Keratinocyte (primary cell): ENCODE measurements at places on chromosomes 5 and 9.
A peak's percentile ranks its signal among the peaks of the same experiment; 100 is the strongest.

GRCh38 chr9:18488886-18489285 lies 14.9 kb downstream of the ADAMTSL1 start:
- DNase-seq: no peak

- DNase-seq: no peak
Observed at GRCh38 chr5:35780236-35780635, 76.5 kb upstream of the IL7R start.

- DNase-seq: no peak
Observed at GRCh38 chr5:99314721-99315120, 385.9 kb upstream of the CHD1 start.

DNA sequence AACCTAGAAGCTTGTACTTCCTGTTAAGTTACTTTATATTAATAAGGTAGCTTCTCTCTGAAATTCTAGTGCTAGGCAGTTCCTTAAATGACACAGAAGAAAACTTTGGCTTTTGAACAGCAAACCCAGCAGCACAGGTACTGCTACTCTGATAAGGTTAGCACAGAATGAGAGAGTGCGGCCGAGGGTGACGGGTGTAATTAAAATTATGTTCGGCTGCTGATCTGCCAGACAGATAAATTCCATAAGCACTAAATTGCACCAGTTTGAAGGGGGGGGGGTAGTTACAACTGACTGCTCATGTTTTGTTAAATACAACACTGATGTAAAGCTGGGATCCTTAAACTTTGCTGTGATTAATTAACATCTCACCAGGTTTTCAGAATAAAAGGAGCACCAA lies 475.1 kb downstream of the SPOCK1 start:
- no peak for DNase-seq

- no peak for DNase-seq
Observed at GRCh38 chr5:119319401-119319800, 36.4 kb upstream of the TNFAIP8 start.

DNA sequence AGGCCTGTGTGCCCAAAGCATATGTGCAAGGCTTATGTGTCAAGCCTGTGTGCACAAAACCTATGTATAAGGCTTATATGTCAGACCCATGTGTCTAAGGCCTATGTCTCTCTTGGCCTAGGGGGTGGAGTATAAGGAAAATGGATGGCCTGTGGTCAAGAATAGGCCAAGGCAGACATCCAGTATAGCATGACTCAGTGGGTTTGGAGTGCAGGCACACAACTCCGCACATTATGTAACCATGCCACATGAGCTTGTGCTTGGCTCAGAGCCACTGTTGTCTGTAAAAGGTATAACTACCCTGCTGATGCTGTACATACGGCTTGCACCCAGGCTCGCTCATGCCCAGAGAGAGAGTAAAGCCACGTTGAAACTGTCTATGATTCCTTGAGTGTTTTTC lies 626.4 kb upstream of the NUDT12 start:
- DNase-seq: peak; percentile 25

DNA sequence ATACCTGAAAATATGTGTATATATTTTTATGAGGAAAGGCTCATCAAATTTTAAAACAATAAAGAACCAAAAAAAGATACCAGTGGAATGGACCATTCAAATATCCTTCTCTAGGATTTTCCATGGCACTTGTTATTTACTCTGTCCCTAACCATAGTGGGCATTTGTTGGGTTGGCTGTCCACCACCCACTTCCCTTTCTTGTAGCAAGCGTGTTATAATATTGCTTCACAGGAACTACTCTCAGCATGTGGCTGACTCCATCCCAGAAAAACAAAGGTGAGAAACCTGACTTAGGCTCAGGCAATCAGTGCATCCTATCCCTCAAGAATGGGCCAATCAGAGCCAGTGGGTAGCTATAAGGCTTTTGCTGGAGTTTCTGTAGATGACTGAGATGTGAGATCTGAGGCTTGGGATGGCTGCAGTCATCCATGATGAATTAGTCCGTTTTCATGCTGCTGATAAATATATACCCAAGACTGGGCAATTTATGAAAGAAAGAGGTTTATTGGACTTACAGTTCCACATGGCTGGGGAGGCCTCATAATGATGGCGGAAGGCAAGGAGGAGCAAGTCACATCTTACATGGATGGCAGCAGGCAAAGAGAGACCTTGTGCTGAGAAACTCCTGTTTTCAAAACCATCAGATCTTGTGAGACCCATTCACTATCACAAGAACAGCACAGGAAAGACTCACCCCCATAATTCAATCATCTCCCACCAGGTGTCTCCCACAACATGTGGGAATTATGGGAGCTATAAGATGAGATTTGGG lies 17.2 kb downstream of the C5orf63 start:
- DNase-seq: no peak

GRCh38 chr5:37773809-37774208 lies 66.0 kb downstream of the GDNF start:
- no peak for DNase-seq

DNA sequence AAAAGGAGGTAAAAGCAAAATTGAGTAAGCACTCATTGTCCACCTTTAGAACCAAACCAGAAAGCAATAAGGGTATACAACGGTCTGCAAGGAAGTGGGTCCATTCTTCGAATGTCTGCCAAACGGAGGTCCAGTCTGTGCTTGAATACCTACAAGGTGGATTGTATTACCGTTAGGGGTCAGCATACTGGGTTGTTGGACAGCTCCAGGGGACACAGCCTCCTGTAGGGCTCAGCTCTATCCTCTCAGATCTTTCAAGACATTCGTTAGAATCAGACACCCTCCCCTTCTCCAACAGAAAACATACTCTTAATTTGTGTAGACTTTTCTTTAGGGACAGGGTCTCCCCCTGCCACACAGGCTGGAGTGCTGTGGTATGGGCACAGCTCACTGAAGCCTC lies 5.5 kb downstream of the ASTN2 start:
- no peak for DNase-seq

DNA sequence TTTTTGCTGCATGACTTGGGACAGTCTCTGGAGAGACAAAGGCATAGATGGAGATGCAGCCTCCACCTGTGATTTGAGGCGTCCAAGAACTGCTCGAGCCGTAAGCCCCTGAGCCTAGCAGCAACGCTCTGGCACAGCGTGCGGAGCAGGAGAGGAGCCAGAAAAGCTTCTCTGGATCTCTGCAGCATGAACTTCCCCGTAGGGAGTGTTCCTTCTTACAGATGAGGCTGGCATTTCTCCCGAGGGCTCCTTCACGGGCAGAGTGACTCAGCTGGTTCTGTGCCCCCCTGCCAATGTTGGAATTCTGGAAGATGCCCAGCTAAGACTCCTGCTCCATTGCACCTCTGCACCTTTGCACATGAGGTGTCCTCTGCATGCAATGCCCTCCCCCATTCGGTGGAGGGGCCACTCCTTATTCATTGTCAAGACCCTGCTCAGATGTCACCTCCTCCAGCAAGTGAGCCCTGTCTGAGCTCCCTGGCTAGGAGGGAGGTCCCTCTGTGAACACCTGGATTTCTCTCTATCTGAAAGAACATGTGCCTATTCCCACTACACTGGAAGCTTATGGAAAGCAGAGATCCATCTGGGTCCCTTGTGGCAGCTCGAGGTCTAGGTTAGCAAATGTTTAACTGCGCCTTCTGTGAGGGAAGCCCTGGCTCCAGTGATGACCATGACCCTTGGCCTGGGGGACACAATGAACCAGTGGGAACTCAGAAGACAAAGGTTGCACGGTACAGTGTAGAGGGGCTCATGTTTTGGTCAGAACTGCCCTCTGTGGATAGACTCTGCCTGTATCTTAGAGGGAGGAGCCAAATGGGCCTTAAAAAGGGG lies 39.6 kb downstream of the SH3PXD2B start:
- DNase-seq: no peak

- no peak for DNase-seq
Observed at GRCh38 chr9:107276966-107277710, 5.9 kb upstream of the RAD23B start.

- no peak for DNase-seq
Observed at GRCh38 chr9:92408747-92409478, 4.5 kb upstream of the OGN start.

DNA sequence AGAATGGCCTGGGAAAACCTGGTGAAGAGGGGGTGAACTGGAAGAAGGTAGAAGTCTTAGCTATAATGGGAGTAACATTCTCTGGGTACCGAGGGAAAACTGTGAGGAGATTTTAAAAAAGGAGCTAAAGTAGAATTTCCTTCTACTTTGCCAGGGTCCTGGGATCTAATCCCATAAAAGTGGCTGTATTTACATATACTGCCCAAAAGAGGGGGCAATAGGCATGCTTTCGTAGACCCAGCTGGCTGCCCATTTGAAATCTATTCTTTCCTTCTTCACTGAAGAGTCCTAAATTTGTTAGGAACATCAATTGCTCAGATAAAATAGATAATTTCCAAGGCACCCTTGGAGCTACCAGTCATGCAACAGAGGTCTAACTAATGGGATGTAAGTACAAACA lies 159.2 kb downstream of the CDC42SE2 start:
- no peak for DNase-seq

GRCh38 chr9:135616619-135617537 lies 22.5 kb downstream of the GLT6D1 start:
- no peak for DNase-seq

GRCh38 chr5:6544561-6544935 lies 88.3 kb downstream of the NSUN2 start:
- no peak for DNase-seq

- no peak for DNase-seq
Observed at GRCh38 chr5:73814233-73814846, 188.3 kb downstream of the ARHGEF28 start.

DNA sequence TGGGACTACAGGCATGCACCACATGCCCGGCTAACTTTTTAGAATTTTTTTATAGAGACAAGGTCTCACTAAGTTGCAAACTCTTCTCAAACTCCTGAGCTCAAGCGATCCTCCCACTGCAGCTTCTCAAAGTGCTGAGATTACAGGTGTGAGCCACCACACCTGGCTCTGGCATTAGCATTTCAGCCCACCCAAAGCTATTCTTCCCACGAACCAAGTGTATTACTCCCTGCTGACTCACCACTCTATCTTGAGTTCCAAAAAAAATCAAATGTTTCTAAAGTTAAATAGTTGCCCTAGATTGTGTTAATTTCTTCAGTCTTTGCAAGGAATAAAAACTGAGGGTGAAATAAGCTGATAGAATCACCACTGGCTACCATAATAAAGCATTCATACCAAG lies 205.5 kb downstream of the ARRDC3 start:
- no peak for DNase-seq

DNA sequence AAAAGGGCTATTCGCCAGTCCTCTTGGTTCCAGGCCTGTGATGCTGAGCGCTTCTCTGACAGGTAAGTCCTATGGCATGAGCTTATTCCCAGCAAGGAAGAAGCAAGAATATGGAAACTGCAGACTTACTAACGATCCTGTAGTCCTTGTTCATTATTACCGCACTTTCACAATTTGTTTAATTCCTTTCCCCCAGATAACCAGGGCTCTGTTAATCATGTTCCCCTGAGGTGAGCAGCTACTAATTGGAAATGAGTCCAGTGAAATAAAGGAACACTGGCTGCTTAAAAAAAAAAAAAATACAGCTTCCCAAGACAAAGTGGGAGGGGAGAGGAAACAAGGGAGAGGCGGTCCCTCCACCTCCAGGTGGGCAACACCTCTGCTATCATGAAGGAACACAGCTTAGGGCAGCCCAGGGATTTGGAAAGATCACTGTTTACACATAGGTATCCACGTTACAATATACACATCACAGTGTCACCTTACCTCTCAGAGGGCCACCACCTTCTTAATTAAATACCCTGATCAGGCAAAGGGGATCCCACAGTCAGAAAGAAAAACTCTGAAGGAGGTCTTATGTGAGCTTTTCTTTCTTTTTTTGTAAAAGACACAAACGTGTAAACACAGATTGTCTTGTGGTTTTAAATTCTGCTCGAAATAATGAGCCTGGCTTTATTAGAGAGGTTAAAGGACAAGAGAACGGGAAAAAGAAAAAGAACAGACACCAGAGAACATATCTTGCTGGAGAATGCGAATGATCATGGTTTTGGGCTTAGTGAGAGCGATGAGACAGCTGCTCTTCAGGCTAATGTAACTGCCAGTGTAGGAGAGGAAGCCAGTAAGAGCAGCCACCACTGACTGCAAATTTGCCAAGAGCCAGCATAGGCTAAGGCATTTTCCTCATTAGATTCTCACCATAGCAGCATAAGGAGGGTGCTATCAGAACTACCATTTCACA lies 258.6 kb downstream of the CRB2 start:
- DNase-seq: no peak

GRCh38 chr9:35814106-35814840 lies 569 bp downstream of the HINT2 start:
- DNase-seq: no peak

- DNase-seq: no peak
Observed at GRCh38 chr5:108093186-108093585, 288.7 kb downstream of the FBXL17 start.

DNA sequence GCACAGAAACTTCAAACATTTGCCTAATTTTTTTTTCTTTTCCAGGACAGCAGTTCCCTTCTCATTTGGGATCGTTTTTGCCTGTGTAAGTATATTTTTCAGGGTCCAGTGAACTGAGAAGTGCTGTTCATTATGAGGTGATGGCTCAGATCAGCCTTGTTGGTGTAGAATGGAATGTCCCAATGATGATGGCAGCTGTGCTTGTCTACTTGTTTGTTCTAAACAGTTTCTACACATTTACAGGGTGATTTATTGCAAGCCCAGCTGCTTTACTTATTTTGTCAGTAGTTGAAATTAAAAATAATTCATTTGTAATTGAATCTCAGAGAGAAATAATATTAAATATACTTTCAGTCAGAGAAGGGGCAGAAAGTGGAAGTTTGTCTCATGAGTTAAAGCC lies 337.6 kb upstream of the SEMA6A start:
- DNase-seq: no peak

GRCh38 chr9:110047955-110048402 lies 160.0 kb downstream of the C9orf152 start:
- DNase-seq: no peak

GRCh38 chr5:150503977-150504620 lies 3.8 kb upstream of the NDST1 start:
- DNase-seq: no peak

- peak; percentile 15 for DNase-seq
Observed at GRCh38 chr5:133287500-133287899, 235.7 kb downstream of the HSPA4 start.

DNA sequence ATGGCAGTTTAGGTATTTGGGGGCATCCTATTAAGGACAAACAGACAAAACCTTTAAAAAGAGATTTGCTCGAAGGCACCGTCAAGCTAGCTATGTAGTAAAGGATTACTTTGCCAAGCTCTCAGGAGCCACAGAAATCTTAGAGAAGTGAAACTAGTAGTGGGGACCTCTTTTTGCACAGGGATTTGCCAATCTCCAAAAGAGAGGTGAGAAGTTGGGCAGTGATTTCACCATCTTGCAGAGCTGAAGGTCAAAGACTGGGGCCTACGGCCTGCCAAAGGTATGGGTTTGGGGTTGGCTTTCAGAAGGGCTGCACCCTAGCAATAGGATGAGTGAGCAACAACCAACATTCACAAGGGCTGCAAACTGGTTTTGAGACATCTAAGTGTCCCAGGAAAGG lies 1.6 kb upstream of the FCN1 start:
- DNase-seq: no peak

DNA sequence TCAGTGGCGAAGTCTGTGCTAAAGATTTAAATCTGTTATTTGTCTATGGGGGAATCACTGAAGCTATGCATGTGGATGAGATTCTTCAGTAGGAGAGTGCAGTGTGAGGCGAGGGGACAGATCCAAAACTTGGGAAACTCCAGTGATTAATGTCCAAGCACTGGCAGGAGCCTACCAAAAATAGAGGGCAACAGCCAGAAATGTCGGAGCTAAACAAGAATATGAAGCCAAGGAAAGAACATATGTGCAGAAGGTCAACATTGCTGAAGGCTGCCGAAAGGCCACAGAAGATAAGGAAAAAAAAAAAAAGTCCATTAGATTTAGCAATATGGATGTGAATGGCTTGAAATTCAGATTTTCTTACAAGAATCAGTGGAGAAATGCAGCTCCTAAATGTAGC lies 61.8 kb downstream of the C6 start:
- no peak for DNase-seq
